ENCODE measurements at places on chromosomes 6 and 20.

- DNase-seq: no peak
Measured at GRCh38 chr6:21780141-21780540, 186.6 kb downstream of the SOX4 start.

DNA sequence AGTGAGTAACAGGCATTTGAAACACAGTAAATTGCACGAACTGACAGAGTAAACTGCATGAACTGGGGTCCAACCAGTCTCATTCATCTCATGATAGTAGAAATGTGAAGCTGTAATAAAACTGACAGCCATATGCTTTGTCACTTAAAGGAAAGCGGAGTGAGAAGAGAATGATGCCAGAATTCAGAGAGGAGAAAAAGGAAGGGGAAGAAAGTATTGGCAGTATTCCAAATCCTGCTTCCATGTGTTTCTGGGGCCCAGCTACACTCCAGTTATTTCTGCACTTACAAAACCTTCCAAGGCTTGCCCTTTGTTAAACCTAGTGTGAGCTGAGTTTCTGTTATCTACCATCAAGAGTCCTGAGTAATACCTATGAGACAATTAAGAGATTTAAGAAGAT lies 17.2 kb downstream of the SNX14 start:
- no peak for DNase-seq

DNA sequence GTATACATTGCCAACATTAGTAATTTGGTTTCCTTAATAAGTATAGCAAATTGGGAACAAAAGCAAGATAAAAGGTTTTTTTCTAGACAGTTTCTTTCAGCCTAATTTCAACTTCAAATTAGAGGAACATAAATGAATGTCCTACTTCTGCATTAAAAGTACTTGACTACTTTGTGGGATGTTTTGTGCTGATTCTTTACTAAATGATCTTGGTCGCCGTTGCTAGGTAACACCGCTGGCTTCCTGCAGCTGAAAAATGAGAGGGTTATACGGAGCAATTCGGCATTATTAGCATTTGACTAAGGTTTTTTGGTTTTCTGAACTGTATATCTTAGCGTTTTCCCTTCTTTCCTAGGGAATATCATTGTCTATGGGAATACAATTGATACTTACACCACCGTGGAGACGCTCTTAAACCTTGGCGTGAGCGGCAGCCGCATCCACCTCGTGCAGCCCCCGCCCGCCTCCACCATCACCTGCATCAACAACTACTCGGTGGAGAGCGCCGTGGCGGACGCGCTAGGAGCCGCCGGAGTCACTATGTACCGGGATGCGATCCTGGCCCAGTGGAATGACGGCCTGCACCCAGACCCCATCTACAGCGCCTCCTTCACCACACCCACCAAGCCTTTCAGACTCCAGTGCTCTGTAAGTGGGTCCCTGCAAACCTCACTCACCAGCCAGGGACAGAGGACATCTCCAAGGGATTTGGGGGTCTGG lies 90.9 kb upstream of the INSM1 start:
- DNase-seq: no peak

DNA sequence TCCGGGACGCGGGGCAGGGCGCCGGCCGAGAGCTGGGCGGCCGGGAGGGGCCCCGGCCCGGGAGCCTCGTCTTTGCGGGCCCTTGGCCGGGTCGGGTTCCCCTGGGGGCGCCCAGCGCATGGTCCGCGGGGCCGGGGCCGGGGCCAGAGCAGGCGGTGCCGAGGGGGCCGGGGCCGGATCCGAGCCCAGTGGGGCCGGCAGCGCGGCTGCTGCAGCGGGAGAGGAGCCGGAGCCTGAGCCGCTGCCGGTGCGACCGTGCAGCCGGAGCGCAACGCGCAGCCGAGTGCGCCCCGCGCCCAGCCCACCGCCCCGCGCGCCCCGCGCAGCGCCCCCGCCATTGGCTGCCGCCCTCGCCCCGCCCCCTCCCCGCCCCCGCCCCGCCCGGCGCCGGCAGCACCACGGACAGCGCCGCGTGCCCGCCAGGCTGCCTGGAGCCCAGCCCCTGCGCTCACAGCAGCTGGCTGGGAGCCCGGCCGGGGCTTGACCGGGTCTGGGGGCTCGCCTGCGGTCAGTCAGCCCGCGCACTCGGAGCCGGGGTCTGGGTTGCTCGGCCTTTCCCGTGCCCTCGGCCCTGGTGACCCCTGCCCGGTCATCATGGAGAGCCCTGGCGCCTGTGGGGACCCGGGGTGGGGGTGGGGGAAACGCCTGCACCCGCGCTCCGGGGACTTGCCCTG lies at the start of gene HRH3:
Gene HRH3, minus strand, starts transcription at position 287 of the 674 bp plus-strand sequence. CDS start 308 bp downstream, outside the sequence.
- DNase-seq: peak; percentile 90

GRCh38 chr6:3208775-3209113 lies 18.7 kb downstream of the TUBB2B start:
- DNase-seq: no peak

Measured in GM13977 (cell line).